ENCODE measurements at places on chromosomes 3 and 15. TPM values are rescaled to one million over a fixed set of nuclear protein-coding genes. Genes with fewer than 3 reads are reported as not detected.

The GPR171 gene
- 0.41 TPM for total RNA-seq

DNA sequence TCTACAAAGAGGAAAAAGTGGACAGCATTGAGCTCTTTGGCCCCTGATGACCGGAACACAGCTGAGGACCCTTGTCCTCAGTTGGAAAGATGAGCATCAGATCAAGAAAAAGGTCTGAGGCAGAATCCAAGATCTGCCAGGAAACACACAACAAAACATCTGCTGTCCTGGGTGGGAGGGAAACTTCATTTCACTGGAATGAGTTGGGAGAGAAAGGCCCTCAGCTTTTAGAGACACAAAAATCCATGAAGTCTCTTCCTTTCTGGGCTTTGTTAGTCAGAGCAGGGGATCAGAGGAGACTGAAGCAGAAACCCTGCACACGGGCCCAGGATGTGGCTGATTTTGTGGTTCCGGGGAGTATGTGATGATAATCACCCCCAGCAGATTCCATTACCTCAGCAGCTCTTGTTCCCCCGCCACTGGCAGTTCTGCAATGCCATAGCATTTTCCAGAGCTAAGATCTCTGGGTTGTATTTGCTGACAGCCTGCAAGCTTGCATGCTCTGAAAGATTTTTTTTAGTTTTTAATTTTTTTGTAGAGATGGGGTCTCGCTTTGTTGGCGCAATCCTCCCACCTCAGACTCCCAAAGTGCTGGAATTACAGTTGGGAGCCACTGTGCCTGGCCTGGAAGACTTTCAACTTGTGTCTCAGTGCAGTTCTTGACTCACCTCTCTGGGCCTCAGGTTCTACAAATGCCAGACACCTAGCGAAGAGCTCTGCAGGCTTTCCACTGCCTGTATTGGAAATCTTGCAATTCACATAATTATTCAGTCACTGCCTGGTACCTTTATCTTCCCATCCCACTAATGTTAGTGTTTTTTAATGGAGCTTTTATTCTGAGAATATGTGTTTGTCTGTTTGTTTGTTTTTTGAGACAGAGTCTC is 5.8 kb upstream of the TATDN2 start:
- peak; percentile 41 for DNase-seq

The SI gene
- total RNA-seq: not detected

DNA sequence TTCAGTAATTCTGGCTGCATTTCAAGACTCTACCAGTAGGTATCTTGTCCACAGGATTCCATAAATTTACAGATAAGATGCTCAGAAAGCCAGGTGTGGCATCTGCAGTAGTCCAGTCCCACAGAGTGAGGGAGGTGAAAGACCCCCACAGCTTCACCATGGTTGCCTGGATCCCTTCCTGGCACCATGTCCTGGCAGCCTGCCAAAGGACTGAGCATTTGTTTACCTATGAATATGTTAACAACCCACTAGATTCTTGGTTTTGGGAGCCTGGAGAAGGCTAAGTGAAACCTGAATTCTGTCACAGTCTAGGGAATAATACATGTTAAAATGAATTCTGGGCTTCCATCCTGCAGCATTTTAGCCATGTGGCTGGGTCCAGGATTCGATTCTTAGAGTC is 14.9 kb downstream of the CHST2 start:
- no peak for DNase-seq

GRCh38 chr3:2274526-2274925 is 175.9 kb downstream of the CNTN4 start:
- DNase-seq: no peak

DNA sequence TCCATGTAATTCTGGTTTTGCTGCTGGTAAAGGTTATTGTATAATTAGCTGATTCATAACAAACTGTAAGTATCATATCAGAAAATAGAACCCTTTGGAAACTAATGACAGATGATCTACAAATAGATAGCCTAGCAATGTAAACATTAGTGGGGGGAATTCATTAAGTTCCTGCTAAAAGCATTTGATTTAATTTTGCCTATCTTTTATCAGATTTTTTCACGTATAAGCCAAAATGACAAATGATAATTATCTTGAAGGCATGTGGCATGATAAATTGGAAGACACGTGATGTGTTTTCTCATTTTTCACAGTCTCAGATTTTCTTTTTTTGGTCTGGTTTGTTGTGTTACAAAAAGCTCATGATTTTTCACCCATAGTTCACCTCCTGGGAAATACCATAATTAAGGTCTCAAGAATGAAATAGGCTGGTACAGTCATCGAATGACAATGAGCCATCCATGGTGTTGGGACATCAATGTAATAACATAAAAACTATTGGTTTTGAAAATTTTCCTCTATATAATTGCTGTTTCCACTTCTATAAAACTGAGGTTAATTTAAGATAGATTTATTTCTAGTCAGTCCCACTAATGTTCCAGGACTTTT is 325.9 kb upstream of the TBL1XR1 start:
- no peak for DNase-seq

DNA sequence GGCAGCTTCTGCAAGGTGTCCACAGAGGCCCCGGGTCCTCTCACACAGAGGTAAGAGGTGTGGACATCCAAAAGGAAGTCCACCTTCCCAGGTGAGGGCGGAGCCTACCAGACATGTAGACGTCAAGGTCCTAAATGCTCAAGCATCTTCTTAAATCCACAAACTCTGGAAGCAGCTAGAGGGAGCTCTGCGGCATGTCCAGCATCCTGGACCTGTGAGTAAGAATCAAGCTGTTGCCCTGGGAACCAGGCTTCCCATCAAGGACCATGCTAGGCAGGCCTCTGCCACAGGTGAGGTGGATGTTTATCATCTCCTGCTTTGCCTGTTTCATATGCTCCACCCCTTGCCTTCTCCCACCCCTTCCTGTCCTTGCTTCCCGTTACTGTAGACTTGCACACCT is 368.2 kb downstream of the GABRG3 start:
- no peak for DNase-seq

DNA sequence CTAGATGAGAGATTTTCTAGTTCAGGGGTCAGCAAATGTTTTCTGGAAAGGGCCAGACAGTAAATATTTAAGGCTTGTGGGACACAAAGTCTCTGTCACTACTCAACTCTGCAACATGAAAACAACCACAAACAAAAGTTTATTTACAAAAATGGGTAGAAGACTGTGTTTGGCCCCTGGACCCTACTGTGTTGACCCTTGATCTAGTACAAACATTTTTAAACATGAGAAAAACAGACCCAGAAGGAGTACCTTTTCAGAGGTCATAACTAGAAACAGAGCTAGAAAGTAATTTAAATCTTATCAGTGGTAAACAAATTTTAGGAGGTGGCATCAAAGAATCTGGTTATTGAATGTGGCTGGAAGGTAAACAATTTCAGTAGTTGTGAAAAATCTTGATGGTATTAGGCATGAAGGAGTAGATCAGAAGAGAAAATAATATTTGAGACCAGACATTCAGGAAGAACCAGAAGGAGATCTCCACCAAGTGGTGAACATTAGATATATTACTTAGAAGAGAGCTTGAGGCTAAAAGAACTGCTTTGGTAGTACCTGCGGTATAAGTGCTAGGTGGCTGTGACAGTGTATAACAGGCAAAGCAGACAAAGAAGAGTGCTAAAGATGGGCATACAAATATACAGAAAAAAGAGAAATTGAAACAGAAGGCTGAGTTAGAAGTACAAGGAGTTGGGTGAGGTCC is 101.7 kb downstream of the NR1I2 start:
- DNase-seq: no peak

GRCh38 chr3:87076946-87077345 is 86.0 kb upstream of the VGLL3 start:
- DNase-seq: no peak

DNA sequence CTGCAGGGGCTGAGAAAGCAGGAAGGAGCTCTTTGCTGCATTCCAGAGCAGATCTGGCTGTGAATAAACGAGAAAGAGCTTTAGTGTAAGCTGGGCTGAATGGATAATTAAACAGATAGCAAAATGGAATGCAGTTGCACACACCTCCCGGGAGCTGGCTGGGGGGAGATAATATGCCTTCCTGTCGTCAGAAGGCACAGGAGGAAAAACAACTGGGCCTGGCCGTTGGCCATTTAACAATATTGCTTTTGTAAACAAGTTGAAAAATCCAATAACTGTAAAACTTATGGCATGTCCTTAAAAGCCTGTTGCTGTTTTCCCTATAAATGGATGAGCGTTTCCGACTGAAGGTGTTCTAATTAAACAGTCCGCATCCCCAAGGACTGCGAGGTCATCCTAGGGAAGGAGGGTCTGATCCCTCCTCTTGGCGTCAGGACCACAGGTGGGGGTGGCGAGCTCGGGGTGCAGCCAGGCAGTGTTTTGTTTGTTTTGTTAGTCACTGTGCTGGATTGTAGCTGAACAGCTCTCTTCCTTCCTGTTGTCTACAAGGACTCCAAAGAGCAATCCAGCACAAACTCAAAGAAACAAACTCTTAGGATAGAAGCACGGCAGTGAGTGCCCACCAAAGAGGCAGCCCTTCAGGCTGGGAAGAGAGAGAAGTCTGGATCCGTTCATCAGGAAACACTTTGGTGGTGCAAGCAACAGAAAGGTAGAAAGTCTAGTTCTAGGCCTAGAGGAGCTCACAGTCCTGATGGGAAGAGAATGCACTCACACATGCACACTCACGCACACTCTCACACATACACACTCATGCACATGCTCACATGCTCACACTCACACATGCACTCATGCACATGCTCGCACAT is 133.4 kb upstream of the SMAD3 start:
- DNase-seq: no peak
